K562 (cell line): ENCODE measurements at places on chromosomes 5 and 9. TPM values are rescaled to one million over a fixed set of nuclear protein-coding genes. Genes with fewer than 3 reads are reported as not detected.
A peak's percentile ranks its signal among the peaks of the same experiment; 100 is the strongest.

SPOCK1 gene
- 0.35 TPM in 1 of 2 replicates, not detected in the other for total RNA-seq

DNA sequence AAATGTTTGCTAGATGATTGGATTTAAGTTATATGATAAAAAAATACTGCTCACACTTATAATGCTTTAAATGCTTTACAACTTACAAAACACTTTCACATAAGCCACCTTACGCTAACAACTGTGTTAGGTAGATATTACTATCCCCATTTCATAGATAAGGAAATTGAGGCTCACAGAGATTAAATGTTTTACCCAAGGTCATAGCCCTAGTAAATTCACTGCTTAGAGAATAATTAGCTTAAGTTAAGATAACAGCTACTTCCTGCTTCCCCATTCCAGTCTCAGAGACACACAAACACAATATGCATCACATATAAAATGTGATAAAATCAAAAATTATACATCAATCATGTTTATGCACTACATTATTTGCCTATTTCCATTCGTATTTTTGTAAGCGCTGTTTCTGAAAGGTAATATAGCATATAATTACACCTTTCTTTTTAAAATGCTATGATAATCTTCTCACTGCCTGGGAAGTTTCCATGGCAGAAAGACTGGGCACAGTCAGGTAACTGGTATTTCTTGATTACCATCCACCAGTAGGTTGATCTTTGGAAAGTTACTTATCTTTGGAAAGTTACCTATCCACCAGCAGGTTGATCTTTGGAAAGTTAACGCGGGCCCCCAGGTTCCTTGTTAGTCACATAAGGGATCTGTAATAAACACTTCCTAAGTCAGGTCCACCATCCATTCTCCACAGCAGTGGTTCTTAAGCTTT lies 101.1 kb downstream of the NFIB start:
- DNase-seq: no peak

GRCh38 chr5:39108987-39109386 lies 34.8 kb upstream of the RICTOR start:
- DNase-seq: no peak

GRCh38 chr5:59000211-59000610 lies 417.3 kb downstream of the RAB3C start:
- no peak for DNase-seq

DNA sequence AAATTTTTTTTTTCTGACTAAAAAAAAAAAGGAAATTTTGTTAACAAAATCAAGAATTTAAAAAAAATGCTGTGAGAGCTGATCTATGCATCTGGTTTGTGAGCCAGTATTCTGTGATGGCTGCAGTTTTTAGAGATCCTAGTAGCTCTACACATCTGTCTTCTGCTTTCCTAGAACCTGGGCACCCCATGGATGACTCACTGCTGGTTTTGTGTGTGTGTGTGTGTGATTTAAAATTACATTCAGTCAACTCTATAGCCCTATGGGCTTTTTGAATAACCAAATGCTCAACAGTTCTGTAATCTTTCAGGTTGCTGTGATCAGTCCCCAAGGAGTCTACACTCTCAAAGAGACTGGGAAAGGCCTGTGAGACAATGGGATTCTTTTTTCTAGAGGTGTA lies 2.5 kb upstream of the PSMD5 start:
- peak; percentile 63 for DNase-seq

GRCh38 chr5:74581988-74582365 lies 58.6 kb downstream of the ENC1 start:
- DNase-seq: no peak

TMEM252 gene
- not detected in 2 replicates for total RNA-seq

- DNase-seq: no peak
Measured at GRCh38 chr9:16645970-16646369, 224.5 kb downstream of the BNC2 start.

- no peak for DNase-seq
Measured at GRCh38 chr5:158451993-158452672, 593.2 kb upstream of the CLINT1 start.

COL15A1 gene
- 4.9 and 5.1 TPM in 2 replicates for total RNA-seq

GRCh38 chr9:130450344-130451003 lies 5.7 kb downstream of the ASS1 start:
- DNase-seq: no peak

NRARP gene
- 24.5 and 29.5 TPM in 2 replicates for total RNA-seq

GRCh38 chr9:96844040-96844439 lies 10.3 kb downstream of the ZNF782 start:
- no peak for DNase-seq

- no peak for DNase-seq
Measured at GRCh38 chr5:2173151-2173834, 290.6 kb upstream of the IRX4 start.

PTTG1 gene
- 193 and 215 TPM in 2 replicates for total RNA-seq

DNA sequence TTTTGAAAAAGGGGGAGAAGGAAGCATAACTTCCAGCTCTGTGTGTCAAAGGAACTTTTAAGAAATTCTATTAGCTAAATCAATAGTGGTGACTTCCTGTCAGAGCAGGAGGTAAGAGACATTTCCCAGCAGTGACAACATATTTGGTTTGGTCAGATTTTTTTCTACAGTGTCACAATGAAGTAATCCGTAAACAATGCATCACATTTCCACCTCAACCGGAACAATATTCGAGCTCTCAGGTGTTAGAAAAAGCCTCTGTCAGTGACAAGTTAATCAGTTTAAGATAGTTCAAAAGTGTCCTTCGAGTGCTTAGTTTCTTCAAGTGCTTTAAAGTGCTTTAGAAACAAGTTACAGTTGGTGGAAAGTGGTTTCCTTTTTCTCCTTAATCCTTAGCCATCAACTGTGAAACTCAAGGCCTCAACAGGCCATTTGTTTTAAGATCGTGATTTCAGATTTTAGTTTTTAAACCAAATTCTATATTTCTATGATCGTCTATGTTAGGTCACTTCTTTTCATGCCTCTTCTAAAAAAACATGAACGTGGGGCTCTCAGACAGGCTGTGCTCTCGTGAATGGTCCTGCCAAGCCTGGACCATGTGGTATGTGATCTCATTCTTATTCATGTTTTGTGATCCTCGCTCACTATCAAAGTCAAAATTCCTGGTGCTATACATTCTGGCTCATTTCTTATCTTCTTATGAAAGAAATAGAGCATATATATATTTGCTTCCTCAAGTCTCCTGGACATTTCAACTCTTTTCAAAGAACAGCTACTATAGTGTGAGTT lies 181.9 kb upstream of the HMHB1 start:
- no peak for DNase-seq

- no peak for DNase-seq
Measured at GRCh38 chr5:19862711-19863110, 125.3 kb downstream of the CDH18 start.

DNA sequence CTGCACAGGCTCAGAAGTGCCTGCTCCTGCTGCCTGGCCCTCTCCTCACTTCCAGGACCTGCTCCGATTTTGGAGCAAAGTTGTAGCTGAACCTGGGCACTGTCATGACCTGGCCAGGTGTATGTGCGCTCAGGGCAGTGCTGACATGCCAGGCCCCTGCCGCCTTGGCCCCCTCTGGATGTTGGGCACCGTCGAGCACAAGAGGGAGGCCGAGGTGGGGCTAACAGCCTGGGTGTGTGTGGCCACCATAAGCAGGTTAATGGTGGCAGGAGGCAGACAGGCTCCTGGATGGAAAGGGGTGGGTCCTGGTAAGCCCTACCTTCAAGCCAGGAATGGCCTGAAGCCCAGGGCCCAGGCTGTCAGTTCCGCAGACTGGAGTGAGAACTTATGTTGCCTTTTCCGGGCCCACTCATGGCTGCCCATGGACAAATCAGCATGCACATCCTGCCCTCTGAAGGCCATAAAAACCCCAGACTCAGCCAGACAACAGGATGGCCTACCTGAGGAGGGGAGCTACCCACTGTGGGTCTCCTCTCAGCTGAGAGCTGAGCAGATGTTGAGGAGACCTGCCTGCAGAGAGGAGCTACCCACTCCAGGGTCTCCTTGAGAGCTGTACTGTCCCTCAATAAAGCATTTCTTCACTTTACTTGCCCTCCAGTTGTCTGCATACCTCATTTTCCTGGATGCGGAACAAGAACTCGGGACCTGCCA lies 66.2 kb downstream of the NACC2 start:
- DNase-seq: no peak

DNA sequence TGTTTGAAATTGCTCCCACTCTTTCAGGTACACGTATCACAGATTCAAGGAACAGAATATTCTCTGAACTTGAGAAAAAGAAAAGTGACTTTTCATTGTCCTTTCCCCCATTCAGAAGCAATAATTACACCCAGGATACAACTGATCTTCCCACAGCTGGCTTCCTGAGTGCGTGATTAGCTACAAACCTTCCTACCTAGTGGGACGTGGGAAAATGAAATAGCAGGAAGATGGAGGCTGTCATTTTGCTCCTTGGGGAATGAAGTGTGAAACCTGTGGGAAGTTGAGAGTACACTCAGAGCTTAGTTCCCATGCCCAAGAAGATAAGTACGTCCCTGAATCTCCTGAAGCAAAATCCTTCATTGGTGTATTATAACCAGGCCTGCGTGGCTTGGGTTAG lies 2.6 kb downstream of the TAS2R1 start:
- no peak for DNase-seq

DNA sequence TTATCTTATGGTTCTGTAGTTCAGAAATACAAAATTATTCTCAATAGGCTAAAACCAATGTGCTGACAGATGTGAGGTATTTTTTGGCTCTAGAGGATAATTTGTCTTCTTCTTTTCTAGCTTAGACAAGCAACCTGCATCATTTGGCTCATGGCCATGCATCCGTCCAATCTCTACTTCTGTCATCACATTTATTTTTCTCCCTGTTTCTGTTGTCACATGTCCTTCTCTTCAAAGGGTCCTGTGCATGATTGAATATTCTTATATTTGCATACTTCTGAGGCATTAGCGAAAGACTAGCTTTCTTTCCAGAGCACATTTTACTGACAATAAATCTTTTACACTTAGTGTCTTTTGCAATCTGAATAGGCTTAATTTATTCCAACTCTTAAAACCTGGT lies 564.7 kb downstream of the CDH10 start:
- DNase-seq: no peak

GRCh38 chr9:134318481-134318891 lies 7.8 kb upstream of the RXRA start:
- DNase-seq: no peak

C9orf50 gene
- total RNA-seq: not detected in 2 replicates

DMRT2 gene
- total RNA-seq: not detected in 2 replicates

- DNase-seq: no peak
Measured at GRCh38 chr9:72937545-72937944, 15.3 kb downstream of the ALDH1A1 start.

DNA sequence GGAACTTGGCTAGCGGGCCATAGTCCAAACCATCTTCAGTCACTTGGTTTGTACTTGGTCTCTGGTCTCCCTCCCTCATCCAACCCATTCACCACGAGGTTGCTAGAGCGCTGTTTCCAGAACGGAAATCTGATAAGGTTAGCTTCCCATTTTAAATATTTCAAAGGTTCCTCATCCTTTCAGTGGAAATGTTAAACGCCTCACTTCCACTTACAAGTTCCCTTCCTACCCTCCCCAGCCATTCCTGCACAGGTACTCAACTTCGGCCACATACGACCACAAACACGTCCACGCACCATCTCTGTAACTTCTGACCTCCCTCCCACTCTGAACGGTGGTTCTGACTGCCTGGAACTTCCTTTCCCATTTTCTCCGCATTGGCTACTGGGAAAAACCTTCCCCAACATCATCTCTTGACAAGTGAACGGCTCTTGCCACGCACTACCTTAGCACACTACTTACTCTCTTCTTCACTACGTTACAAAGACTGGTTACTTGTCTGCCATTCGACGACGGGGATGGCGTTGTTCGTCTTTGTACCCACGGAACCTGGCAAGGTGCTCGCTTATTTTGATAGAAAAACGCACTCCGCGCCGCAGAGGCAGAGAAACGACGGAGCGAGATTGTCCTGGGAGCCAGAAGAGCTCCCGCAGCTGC lies 629 bp downstream of the CCNH start:
- DNase-seq: peak; percentile 33
